ENCODE measurements at places on chromosomes 5 and 9.
A peak's percentile ranks its signal among the peaks of the same experiment; 100 is the strongest.

DNA sequence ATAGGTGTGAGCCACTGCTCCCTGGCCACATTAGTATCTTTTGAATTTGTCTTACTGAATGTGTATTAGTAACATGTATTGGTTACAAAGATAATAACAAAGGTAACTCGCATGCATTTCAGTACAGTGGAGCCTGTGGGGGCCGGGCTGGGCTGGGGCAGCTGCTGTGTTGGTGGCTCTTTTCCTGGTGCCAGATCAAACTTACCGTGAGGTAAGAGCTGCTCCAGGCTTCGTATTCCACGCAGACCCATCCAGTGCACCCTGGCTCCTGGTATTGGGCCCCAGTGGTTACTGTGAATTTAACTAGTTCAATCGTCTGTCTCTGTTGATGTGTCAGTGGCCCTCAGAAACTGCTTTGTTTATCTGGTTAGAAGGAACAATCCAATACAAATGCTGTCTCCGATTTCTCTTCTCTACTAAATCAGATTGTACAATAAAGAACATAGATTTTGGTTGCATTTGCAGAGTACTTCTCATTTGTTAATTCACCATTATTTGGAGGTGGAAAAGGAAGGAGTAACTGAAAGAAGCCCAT lies 15.6 kb downstream of the PRRC2B start:
- DNase-seq, result no peak

GRCh38 chr5:60794691-60795090 lies 49.4 kb downstream of the ELOVL7 start:
- no peak for DNase-seq

- no peak for DNase-seq
Measured at GRCh38 chr5:131250751-131251475, 12.9 kb upstream of the CDC42SE2 start.

DNA sequence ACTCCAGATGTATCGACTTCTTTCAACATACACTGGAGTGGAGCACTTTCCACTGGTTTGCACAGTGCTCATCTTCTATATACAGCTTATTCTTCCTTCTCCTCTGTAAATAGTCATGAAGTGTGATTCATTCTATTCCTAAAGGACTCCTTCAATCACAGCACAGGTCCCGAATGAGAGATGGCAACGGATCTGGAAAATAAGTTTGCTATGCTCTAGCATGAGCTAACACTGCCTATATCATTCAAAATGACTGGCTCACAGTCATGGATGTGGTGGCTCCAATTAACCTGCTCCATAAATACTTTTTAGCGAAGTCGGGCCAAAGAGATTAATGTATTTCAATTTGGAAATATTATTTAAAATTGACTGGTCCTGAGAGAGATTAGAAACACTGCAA lies 272.1 kb upstream of the CDH6 start:
- DNase-seq, result no peak

GRCh38 chr9:130336885-130337284 lies 71.3 kb downstream of the HMCN2 start:
- no peak for DNase-seq

DNA sequence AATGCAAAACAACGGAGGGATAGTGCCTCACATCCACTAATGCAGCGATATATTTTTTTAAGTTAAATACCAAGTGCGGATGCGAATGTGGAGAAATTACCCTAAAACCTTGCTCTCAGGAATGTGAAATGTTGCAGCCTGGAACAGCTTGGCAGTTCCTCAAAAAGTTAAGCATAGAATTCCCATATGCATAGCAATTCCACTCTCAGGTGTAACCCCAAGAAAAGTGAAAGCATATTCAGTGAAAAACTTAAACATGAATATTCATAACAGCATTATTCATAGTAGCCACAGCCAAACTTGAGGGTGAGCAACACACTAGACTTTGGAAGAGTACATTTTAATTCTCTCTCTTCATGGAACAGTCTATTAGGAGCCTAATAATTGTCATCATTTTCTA lies 83.2 kb upstream of the ICE1 start:
- DNase-seq, result no peak

GRCh38 chr5:73278693-73279092 lies 105.7 kb downstream of the TMEM174 start:
- no peak for DNase-seq

DNA sequence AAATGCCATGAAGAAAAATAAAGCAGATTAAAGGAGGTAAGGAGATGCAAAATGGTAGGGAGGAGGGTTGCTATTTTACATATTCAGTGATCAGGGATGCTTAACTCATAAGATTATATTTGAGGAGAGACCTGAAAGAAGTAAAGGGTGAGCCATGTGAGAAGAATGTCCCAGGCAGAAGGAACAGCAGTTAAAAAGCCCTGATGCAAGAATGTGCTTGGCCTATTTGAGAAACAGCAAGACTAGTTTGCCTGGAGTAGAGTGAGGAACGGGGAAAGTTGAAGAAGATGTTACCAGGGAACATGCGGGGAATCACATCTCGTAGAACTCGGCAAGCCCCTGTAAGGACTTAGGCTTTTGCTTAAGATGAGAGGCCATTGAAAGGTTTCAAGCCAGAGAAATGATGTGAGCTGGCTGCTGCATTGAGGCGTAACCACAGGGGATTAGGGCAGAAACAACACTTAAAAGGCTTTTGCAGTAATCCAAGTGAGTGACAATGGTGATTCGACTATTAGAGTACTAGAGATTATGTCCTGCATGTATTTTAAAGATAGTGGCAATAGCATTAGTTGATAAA lies 198.7 kb downstream of the VPS13A start:
- DNase-seq, result no peak

GRCh38 chr9:120920806-120921178 lies 5.8 kb downstream of the TRAF1 start:
- no peak for DNase-seq

DNA sequence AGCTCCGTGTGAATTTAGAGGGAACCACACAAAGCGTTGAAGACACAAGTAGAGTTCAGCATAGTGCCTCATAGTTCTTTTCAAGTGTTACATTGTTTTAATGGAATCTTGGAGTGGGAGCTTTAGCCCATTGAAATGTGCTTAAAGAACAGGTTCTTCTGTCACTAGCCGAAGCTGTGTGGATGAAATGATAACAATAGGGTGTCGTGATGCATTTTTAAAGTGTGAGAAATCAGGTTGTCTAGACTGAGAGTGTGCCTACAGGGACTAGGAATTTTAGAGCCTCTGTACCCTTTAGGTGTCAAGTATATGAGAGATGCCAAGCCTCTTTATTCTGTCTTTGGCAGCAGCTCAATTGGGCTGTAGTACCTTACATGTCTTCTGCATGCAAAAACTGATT lies 83.0 kb downstream of the NDUFS4 start:
- DNase-seq, result no peak

DNA sequence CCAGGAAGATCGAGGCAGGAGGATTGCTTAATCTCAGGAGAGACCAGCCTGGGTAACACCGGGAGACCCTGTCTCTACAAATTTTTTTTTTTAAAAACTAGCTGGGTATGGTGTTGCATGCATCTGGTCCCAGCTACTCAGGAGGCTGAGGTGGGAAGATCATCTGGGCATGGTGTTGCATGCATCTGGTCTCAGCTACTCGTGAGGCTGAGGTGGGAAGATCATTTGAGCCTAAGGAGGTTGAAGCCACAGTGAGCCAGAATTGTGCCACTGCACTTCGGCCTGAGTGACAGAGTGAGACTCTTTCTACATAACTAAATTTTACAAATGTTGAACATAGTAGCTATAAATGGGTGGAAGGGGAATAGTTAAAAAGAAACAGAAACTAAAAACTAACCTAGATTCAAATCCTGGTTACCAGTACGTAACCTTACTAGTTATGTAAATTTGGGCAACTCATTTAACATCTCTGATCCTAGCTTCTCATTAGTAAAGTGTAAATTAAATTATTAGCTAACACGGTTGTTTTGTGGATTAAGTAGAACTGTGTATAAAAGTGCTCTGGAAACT lies 41.7 kb downstream of the TMEM161B start:
- no peak for DNase-seq

DNA sequence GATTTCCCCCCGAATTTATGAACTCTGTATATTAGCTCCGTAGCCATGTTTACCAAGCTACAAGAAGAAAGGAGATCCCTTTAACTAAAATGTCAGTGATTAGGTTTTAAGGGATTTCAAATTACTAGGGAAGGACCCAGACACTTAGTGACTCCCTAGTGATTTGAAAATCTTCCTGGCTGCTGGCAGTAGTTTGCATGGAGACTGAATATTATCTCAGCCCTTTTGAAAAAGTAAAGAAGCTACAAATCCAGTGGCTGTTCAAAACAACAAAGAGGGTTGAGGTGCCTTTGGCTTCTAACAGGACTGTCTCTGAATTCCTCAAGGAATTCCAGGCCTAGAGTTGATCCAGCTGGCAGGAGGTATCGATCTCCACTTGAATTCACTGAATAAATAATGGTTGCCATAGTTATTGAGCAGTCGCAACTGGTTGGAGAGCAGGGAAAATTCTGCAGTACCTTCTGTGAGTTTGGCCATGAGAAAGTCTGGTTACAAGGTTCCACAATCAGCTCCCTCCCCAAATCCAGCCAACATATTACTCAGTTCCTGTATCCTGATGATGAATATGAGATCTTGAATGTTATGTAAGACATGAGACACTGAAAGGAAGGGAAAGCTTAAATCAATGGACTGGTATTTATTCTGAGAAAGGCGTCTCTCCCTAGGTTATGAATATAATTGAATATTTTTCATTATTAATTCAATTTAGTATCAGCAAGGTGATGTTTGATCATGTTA lies 37.7 kb downstream of the NR4A3 start:
- no peak for DNase-seq

DNA sequence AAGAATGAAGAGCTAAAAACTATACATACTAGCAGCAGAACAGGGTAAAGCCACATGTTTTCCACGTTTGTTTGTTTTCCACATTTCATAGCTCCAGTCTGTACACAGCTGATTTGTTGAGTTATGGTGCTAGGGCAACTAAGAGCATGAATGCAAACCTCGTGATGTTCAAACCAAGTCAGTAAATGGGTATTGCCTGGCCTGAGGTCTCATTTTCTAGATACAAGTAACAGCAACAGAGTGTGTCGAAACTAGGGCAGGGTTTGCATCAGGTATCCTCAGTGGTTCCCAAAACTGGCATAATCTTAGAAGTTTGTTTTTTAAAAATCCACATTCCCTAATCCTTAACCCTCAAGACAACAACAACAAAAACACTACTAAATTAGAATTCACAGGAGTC lies 89.3 kb downstream of the CEMIP2 start:
- no peak for DNase-seq

DNA sequence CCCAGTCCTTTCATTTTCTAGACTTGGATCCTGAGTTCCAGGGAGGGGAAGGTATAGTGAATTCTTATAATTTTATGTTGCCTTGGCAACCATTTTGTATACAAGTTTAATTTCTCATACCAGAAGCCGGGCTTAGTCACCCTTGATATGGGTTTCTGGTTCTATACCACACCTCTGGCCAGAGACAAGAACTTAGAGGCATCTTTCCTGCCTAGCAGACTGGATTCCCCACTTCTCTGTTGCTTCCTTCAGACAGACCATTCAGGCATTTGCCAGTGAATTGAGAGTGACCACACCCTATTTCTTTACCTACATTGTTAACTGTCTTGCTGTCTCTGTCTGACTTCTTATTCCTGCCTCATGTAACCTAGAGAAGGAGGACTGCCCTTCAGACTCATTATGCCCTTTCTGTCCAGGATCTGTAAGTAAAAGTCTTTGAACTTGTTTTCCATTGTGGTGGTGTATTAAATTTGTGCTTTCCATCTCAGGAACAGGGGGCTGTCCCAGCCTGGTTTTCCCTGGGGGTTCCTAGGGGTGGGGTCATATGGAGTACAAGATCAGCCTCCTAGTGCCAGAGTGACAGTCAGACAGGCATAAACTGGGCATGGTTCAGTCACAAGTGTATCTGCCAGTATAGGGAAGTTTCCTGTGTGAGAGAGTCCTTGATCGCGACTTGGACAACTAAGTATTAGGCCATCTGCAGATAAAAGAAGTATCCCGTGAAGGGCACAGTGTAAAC lies 27.4 kb downstream of the TNFSF8 start:
- no peak for DNase-seq

DNA sequence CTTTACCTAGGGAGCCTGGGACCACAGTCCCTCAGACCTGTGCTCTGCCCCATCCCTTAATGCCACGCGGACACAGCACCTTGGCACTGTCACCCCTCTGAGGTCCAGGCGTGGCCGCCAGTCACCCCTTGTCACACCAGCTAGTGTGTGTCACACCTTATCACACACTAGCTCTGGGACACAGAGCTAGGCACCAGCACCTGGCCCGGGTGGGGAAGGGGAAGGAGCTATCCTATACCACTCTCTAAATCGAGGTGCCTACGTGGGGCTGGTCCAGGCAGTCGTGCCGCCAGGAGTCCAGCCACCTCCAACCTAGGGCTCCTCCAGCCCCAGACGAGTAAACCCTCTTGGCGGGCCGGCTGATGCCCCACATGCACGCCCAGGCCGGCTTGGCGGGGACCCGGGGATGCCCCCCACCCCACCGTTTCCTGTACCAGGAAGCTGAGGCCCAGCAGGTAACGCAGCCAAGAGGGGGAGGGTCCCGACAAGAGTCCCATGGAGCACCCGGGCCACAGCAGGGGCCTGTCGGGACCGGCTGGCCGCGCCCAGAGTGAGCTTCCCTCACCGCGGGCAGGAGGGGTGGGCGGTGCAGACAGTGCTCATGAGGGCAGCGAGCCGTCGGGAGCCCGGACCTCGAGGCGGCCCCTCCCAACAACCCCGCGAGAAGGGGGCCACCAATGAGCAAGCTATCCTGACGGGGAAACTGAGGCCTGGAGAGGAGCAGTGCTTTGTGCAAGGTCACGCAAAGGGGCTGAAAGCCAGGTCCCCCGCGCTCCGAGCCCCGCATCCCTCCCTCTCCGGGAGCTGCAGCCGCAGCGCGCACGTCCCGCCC lies 550 bp downstream of the CORO2A start:
- peak; percentile 6 for DNase-seq

GRCh38 chr5:163385271-163385670 lies 52.1 kb upstream of the CCNG1 start:
- DNase-seq, result no peak

- no peak for DNase-seq
Measured at GRCh38 chr5:135667673-135668072, 88.9 kb upstream of the CXCL14 start.

- no peak for DNase-seq
Measured at GRCh38 chr5:176413255-176413565, 3.1 kb downstream of the CLTB start.

Measured in stimulated activated CD4-positive, alpha-beta T cell treated with anti-CD3 and anti-CD28 coated beads, Interleukin-2, amount 100 ng/mL, for 48 hours (primary cell).